ENCODE measurements at places on chromosomes 12 and 14. TPM values are rescaled to one million over a fixed set of nuclear protein-coding genes. Genes with fewer than 3 reads are reported as not detected.

Gene NRL
- total RNA-seq, result 0.29 TPM

Gene CCDC197
- total RNA-seq, result not detected

Gene CRIP1
- 0.53 TPM for total RNA-seq

Gene BDKRB2
- total RNA-seq, result 30.8 TPM

Gene TOMM20L
- total RNA-seq, result not detected

Gene LRP1-AS
- total RNA-seq, result not detected

Gene TAS2R30
- not detected for total RNA-seq

Gene C14orf132
- 9.5 TPM for total RNA-seq

Gene IQSEC3
- total RNA-seq, result not detected

Gene SMCO3
- total RNA-seq, result not detected

Gene LHX5
- total RNA-seq, result not detected

Gene TGM1
- total RNA-seq, result 0.35 TPM

Gene WNT5B
- total RNA-seq, result 62.4 TPM

Gene OR4E2
- total RNA-seq, result not detected

Gene IFI27L1
- total RNA-seq, result 37.2 TPM

Gene CLEC4A
- total RNA-seq, result not detected

Gene ATG101
- 107 TPM for total RNA-seq

Gene KRT6B
- not detected for total RNA-seq

Gene ATG2B
- 12.8 TPM for total RNA-seq

Gene SCNN1A
- 0.29 TPM for total RNA-seq

Gene ACSM4
- total RNA-seq, result not detected

Gene SMAGP
- total RNA-seq, result 31.9 TPM

Gene DDX11
- total RNA-seq, result 17.0 TPM

Gene TMEM229B
- 0.58 TPM for total RNA-seq

Gene FBXO21
- 21.9 TPM for total RNA-seq

Gene CACNA1C
- total RNA-seq, result 0.58 TPM

Gene KRT73
- not detected for total RNA-seq

Gene ATL1
- total RNA-seq, result 8.7 TPM

Gene RNASE7
- not detected for total RNA-seq

Gene EPYC
- not detected for total RNA-seq

Gene AQP2
- total RNA-seq, result not detected

Gene SERPINA4
- total RNA-seq, result not detected

Gene ESRRB
- total RNA-seq, result not detected

Gene PRH2
- total RNA-seq, result not detected

Gene KRT83
- total RNA-seq, result not detected

Gene GPR135
- 0.29 TPM for total RNA-seq

Gene PRB2
- not detected for total RNA-seq

Gene RIMBP2
- not detected for total RNA-seq

Gene P2RX2
- not detected for total RNA-seq

Gene NTN4
- total RNA-seq, result 0.58 TPM

Gene SCYL2
- total RNA-seq, result 34.0 TPM

Gene SYT1
- total RNA-seq, result 6.6 TPM

Gene STAT6
- 88.5 TPM for total RNA-seq

Gene GPR68
- not detected for total RNA-seq

Gene DIO3
- not detected for total RNA-seq

All from myometrial cell (primary cell).